ENCODE measurements at places on chromosomes 12 and 14.

DNA sequence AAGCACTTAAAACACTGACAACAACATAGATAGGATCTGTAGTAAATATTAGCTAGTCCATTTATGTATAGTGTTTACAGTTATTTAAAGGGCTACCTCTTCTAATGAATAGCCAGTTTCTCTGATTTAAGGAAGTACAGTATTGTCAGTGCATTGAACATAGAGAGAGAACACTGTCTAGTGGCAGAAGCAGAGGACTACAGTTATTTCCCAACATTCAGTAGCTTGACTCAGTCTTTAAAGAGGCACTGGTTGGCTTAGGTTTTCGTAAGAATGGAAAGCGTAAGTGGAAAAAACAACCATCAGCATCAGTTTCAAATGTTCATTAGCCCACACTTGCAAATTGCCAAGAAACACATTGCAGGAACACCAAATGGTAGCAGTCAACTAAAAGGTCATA is 125.0 kb upstream of the HMGA2 start:
- DNase-seq, result no peak

GRCh38 chr12:124847113-124848074 is 16.3 kb downstream of the SCARB1 start:
- no peak for DNase-seq

DNA sequence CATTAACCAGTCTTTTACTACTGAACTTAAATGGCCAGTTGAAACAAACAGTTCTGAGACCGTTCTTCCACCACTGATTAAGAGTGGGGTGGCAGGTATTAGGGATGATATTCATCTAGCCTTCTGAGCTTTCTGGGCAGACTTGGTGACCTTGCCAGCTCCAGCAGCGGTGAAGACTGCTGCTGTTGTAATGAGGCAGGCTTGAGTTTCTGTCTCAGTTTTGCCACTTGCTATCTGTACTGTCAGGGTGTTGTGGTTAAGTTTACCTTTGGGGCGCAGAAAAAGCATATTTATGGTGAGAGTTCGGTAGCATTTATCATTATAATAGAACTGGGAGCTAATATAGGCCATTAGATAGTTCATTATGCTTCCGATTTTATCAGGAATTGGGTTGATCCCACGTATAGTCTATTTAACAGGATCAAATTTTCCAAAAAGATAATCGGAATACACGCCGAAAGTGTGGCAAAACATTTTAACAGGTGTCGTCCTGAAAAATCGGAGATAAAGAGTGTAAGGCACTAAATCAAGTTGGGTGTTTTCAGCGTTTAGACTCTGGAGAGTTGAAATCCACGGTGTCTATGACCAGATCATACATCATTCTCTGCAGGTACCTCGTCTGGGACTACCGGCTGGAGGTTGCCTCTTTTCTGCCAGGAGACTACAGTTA is 688 bp upstream of the NECAP1 start:
- DNase-seq, result no peak

- DNase-seq, result no peak
These were observed 47.6 kb upstream of the RD3L start for GRCh38 chr14:103989964-103990363.
